ENCODE measurements at places on chromosomes 16 and 17. TPM values are rescaled to one million over a fixed set of nuclear protein-coding genes. Genes with fewer than 3 reads are reported as not detected.

DNA sequence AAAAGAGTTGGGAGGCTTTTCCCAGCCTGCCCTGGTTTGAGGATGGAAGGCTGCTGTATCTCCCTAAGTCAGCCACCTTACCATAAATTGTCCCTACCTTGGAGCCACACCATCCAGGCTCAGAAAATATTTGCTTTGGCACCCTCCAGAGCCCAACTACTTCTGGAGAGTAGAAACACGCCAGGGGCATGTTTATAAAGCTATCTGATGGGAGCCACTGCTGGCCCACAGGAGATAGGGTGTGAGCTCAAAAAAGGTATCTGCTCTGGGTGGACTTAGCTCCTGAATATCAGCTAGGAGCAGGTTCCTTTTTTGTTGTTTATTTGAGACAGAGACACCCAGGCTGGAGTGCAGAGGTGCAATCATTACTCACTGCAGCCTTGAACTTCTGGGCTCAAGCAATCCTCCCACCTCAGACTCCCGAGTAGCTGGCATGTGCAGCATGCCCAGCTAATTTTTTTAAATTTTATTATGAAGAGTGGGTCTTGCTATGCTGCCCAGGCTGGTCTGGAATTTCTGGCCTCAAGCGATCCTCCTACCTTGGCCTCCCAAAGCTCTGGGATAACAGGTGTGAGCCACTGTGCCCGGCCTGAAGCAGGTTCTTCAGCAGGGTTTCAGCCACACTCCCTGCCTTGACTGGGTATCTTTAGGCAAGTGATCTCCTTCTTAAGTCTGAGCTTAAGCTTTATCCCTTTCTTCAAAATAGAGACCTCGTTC, 147.1 kb downstream of the SALL1 start:
- DNase-seq = no peak

The TEX14 gene
- 0.56 TPM for polyA plus RNA-seq

- no peak for DNase-seq
Observed at GRCh38 chr17:12768255-12768654, 21.0 kb upstream of the ARHGAP44 start.

DNA sequence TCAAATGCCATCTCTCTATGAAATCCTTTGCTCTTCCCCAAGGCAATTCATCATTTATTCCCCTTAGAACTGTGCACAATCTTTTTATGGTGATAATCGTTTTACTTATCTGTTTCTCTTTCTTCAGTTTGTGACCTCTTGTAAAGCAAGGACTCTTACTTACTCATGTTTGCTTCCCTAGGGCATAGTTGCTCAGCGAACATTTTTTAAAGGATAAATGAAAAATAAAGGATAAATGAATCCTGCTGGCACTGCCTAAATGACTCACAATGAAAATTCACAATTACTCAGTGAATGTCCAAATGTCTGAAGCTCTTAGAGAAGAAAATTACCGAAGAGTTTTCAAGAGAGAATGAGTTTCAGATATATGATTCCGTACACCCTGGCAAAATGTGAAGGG, 671.7 kb downstream of the CDH11 start:
- DNase-seq = no peak

GRCh38 chr17:38870259-38871165, 654 bp downstream of the LASP1 start:
- DNase-seq = peak; percentile 60

DNA sequence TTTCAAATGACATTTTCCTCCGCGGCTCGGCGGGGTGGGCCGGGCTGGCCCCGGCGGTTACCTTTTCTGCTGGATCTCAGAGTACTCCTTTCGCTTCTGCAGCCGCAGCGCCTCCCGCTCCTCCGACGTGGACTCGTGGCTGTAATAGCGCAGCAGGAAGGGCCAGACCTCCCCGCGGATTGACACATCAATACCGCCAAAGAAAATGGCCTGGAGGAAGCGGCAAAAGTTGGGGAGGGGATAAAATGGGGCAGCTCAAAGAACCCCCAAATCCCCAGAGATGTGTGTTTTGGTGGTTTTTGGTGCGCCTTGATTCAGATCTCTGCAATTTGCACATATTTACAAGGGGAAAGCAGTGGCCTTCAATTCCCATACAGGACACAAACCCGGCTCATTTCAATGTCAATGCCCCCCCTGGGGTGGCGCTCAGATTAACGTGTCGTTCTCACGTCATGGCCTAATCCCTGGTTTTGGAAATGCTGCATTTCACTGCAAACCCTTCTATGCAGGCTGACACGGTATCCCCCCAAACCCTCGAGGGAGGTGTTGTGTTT, 85.9 kb downstream of the TBC1D16 start:
- no peak for DNase-seq

- no peak for DNase-seq
Observed at GRCh38 chr16:88466175-88466862, 13.2 kb downstream of the ZFPM1 start.

The DHX58 gene
- 7.3 TPM for polyA plus RNA-seq

- no peak for DNase-seq
Observed at GRCh38 chr16:4702466-4702808, 9.1 kb downstream of the NUDT16L1 start.

The KRTAP3-2 gene
- polyA plus RNA-seq = not detected

DNA sequence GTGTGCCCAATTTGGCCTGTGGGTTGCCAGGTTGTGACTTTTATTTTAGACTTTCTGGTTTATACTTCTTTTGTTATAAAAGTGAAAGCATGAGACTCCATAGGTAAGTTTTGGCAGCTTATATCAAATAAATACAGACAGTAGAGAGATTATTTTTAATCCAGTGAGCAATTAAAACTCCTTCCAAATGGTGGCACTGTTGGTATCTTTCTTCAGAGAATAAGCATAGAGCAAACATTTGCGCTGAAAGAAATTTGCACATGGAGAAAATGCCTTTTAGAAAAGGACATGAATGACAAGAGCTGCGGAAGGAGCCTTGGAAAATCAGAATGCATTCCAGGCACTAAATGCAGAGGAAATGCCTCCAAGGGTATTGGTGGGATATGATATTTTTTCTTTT, 46.1 kb upstream of the DNAJA2 start:
- DNase-seq = no peak

DNA sequence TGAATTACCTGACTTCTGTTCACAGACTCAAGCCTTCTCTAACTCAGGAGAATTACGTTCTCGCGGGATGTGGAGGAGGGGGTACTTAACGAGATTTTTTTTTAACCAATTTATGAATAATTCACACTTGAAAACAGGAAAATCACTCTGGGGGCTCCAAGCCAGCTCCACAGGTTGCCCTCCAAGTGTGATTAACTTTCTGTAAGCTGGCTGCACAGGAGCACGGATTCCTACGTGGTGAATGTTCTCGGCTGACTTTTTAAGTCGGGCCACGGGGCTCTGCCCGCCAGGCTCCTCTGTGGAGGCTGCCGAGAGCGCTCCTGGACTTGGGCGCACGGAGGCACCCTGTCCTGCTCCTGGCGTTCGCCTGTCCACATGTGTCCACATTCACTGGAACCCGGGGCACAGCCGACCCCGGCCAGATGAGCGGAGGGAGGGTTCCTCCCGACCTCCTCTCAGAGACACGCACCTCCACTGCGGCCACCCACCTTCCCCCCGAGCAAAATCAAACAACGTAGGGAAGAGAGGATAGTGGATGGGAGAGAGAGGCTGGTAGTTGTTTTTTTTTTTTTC, 147.1 kb upstream of the CHMP6 start:
- DNase-seq = no peak

The ZNF469 gene
- polyA plus RNA-seq = 0.09 TPM

DNA sequence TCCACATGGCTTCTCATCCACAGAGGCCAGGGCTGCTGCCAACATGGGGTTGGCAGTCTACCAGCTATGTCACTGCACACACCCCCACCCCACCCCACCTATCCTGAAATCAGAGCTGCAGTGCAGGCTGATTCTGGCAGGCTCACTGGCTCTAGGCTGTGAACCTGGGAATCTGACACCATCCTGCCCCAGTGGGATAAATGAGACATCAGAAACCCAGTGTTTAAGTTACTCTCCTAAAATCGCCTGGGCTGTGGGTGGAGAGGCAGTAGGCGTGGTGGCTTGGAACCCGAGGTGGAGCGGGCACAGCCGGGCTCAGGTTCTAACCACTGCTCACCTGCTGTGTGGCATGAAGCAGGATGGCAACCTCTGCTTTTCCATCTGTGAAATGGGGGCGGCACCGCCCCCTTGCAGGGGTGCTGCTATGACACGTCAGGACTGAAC, 5.6 kb downstream of the SLC38A8 start:
- DNase-seq = no peak

DNA sequence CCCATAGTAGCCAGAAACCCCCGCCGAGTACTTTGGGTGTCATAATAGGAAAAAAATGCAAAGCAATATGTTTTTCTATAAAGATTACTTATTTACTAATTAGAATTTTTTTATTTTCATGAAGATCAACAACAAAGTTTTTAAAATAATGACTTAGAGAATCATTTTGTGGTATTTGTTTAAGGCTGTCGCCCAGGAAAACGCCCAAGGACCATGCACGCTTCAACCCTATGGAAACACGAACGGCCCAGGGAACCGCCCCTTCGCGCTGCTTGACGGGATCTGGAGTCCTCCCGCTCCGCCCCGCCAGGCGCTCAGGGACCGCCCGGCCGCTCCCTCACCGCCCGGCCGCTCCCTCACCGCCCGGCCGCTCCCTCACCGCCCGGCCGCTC, 408 bp upstream of the KPNA2 start:
- peak; percentile 83 for DNase-seq

The RILP gene
- 4.0 TPM for polyA plus RNA-seq

The C17orf100 gene
- polyA plus RNA-seq = 2.2 TPM

The CACNG4 gene
- polyA plus RNA-seq = not detected

DNA sequence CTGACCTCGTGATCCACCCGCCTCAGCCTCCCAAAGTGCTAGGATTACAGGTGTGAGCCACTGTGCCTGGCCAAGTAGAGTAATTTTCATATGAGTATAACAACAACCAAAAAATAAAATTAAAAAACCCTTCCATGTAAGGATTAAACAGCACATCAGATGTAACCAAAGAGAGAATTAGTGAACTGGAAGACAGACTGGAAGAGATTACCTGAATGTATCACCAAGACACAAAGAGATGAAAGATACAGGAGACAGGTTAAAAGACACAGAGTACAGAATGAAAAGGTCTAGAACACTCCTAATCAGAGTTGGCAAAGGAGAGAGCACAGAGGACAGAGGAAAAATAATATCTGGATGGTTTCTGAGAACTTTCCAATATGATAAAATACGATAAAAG, 1.8 kb upstream of the TNK1 start:
- no peak for DNase-seq

DNA sequence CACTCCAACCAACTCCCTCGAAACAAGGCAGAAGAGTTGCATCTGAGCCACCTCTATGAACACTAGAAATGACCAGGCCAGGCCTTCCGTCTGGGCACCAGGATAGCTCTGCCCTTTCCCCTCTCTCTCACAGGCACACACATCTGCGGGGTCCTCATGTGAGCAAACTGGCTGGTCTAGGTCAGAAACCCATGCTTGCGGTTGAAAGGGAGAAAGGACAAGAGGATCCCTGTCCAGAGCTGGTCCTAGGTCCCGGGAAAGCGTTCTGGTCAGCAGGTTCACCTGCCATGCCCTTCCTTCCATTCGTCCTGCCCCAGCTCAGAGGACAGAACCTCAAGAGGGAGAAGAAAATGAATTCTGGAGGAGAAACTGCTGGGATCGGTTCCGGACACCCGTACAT, 2.7 kb downstream of the MNT start:
- no peak for DNase-seq

- DNase-seq = no peak
Observed at GRCh38 chr17:43456661-43457361, 27.0 kb upstream of the DHX8 start.

GRCh38 chr17:9120471-9120870, 99.2 kb downstream of the NTN1 start:
- DNase-seq = no peak

GRCh38 chr17:48058393-48059124, 10.4 kb downstream of the NFE2L1 start:
- DNase-seq = no peak

The TP53TG3F gene
- polyA plus RNA-seq = not detected

GRCh38 chr17:8283356-8283755, 5.1 kb upstream of the RANGRF start:
- no peak for DNase-seq

The GPR179 gene
- not detected for polyA plus RNA-seq

The SMIM22 gene
- polyA plus RNA-seq = not detected

DNA sequence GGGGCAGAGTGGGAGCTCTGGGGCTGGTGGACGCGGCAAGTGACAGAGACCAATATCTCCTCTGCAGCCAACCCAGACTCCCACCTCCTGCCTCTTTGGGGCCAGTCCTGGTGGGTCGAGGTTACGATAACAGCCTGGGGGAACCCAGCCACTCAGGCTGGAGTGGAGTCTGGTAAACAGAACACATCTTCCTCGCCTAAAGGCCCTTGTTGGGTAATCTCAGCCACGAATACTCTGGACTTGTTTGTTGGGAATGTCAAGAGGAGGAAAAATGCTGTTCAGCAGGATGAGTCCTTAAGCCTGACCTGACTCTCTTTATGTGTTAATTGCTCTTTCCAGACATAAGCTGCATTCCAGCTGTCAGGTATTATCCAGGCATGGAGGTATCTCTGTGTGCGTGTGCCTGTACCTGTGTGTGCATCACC, 8.0 kb upstream of the SPNS2 start:
- no peak for DNase-seq

- no peak for DNase-seq
Observed at GRCh38 chr17:78953356-78954350, 26.1 kb downstream of the LGALS3BP start.

- DNase-seq = no peak
Observed at GRCh38 chr17:73492821-73493814, 151.1 kb downstream of the SDK2 start.

The NPW gene
- polyA plus RNA-seq = not detected

GRCh38 chr16:58343562-58343961, 48.7 kb upstream of the GINS3 start:
- DNase-seq = no peak

The AGRP gene
- not detected for polyA plus RNA-seq

- peak; percentile 94 for DNase-seq
Observed at GRCh38 chr17:50345432-50346312, at the start of gene XYLT2. XYLT2 (plus strand) TSS chr17:50346126; CDS start chr17:50346141, 15 bp downstream.

Measured in naive thymus-derived CD8-positive, alpha-beta T cell (primary cell).